Stimulated activated CD4-positive, alpha-beta T cell treated with anti-CD3 and anti-CD28 coated beads, Interleukin-2, amount 100 ng/mL, for 4 hours (primary cell): ENCODE measurements at places on chromosomes 1 and 21.

DNA sequence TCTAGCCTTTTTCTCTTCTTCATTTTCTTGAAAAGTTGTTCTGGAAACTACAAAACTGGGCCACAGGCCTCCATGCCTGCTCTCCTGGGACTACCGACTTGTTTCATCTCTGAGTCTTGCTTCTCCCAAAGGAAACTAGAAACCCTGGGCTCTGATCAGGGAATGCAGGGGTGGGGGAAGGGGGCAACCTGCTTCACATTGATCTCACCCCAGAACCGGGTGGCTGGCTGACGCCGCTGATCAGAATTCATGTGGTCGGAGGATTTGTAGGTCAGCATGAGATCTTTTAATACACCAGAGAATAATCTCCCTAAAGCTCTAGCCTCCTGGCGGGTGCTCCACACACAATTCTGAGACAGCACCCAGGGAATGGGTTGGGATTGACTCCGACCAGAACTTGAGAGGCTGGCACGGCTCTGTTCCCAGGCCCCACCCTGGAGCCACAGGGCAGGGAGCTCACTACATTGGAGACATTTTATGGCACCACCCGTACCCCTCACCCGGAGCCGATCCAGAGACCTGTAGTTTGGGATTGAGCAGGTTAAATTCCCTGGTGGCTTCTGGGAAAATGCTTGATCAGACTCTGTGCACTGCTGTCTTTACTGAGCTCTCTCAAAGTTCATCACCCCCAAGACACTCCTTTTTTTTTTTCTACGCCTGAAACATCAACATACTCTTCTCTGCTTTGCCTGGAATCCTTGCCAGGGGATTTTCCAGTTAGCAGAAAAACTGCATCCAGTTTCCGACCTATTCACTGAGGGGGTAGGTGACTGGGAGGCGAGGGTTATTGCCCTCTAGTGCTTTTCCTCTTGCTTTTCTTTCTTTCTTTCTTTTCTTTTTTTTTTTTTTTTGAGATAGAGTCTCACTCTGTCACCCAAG is 12.2 kb upstream of the ARHGEF10L start:
- no peak for DNase-seq

- no peak for DNase-seq
Observed at GRCh38 chr1:70818401-70818800, 229.2 kb downstream of the PTGER3 start.

- DNase-seq = no peak
Observed at GRCh38 chr21:35559128-35559828, 501.0 kb downstream of the SETD4 start.

DNA sequence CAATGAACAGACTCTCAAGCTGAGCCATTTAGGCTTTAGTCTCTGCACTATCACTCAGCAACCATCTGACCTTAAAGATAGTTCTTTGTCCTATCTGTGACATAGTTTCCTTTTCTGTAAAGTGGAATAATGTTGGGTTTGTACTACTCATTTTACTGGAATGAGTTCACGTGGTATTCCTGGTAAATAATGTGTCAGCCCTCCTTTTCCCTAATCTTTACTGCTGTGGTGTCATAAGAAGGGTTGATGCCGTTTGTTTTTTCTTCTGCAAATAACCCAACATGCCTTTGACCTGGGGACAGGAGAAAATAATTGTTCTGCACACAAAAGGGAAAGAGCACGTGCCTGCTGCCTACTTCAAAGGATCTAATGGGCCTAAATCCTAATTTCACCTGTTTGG is 297.8 kb downstream of the BRINP3 start:
- no peak for DNase-seq

DNA sequence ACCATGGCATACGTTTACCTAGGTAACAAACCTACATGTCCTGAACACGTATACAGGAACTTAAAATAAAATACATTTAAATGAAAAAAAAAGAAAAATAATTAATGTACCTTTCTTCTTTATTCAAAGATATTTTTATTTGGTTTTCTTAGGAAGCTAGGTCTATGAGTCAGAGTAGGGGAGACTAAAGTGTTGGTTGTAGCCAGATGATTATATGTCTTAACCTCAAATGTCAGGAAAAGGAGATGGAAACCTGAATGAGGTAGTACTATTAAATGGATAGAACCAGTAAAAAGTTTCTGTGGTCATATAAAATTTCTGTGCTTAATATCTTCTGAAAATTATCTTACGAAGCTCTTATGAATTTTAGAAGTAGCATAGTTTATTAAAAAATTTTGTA is 275.8 kb downstream of the KCTD3 start:
- DNase-seq = no peak

GRCh38 chr1:178921499-178921898 is 50.6 kb upstream of the ANGPTL1 start:
- DNase-seq = no peak
